ENCODE measurements at places on chromosomes 6 and 20. TPM values are rescaled to one million over a fixed set of nuclear protein-coding genes. Genes with fewer than 3 reads are reported as not detected.

- DNase-seq = no peak
These were observed 130.3 kb downstream of the GRM4 start for GRCh38 chr6:34015586-34015985.

DNA sequence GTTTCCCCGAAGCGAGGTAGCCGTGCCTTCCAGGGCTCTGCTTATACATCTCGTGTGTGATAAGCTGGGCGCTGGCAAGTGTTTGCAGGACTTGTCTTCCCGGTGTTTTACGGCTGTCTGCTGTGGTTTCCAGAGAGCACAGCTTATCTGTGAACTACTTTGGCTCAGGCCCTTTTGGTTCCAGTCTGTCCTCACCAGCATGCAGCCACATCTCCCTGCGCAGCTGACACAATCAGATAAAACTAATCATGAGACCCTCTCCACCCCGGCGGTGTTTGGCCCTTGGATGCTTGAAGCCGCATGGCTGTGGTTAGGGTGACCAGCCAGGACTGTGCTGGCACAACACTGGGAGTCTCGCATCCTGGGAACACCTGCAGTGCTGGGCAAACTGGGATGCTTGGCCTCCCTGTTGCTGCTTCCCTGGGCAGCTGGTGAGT is 241.8 kb upstream of the FOXQ1 start:
- DNase-seq = no peak

- no peak for DNase-seq
These were observed 78.0 kb downstream of the DLGAP4 start for GRCh38 chr20:36384022-36384619.

Gene MCHR2
- total RNA-seq = not detected

Gene MRPL14
- 94.1 TPM for total RNA-seq
